ENCODE measurements at places on chromosomes 13 and 19. TPM values are rescaled to one million over a fixed set of nuclear protein-coding genes. Genes with fewer than 3 reads are reported as not detected.

CYP4F12 gene
- total RNA-seq = 4.5 TPM

LILRB2 gene
- total RNA-seq = 26.1 TPM

TUBB4A gene
- 1.2 TPM for total RNA-seq

PLPPR3 gene
- total RNA-seq = 2.1 TPM

ZBTB32 gene
- 0.21 TPM for total RNA-seq

BLVRB gene
- 123 TPM for total RNA-seq

MISP gene
- 8.9 TPM for total RNA-seq

CCDC122 gene
- 4.8 TPM for total RNA-seq

FRY gene
- 93.7 TPM for total RNA-seq

OR7A5 gene
- not detected for total RNA-seq

CPB2 gene
- 33.5 TPM for total RNA-seq

ZNF880 gene
- 18.3 TPM for total RNA-seq

TNFSF13B gene
- total RNA-seq = 26.6 TPM

RNF225 gene
- not detected for total RNA-seq

RASIP1 gene
- 33.4 TPM for total RNA-seq

LPAR2 gene
- 40.3 TPM for total RNA-seq

AXL gene
- 92.7 TPM for total RNA-seq

ACER1 gene
- not detected for total RNA-seq

SLC7A9 gene
- 0.32 TPM for total RNA-seq

PRR22 gene
- total RNA-seq = 2.7 TPM
